Activated T-cell treated with anti-CD3 and anti-CD28 coated beads for 1 hour (primary cell): ENCODE measurements at places on chromosomes 5 and 9.

DNA sequence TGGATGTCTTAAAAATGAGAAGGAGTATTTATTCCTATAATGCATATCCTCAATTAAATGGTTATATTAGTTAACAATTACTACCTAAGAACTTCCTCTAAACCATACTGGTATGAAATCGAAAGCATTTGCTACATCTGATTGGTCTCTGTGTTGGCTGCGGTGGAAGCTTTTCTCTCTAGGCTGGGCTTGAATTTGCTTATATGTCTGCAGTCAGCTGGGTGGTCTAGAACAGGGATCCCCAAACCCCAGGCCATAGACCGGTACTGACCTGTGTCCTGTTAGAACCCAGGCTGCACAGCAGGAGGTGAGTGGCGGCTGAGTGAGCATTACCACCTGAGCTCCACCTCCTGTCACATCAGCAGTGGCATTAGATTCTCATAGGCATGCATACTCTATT, 112.3 kb downstream of the TLE4 start:
- DNase-seq: no peak

GRCh38 chr5:10272053-10272874, 22.2 kb downstream of the CCT5 start:
- no peak for DNase-seq

GRCh38 chr5:43773478-43773844, 170.5 kb downstream of the NNT start:
- DNase-seq: no peak

DNA sequence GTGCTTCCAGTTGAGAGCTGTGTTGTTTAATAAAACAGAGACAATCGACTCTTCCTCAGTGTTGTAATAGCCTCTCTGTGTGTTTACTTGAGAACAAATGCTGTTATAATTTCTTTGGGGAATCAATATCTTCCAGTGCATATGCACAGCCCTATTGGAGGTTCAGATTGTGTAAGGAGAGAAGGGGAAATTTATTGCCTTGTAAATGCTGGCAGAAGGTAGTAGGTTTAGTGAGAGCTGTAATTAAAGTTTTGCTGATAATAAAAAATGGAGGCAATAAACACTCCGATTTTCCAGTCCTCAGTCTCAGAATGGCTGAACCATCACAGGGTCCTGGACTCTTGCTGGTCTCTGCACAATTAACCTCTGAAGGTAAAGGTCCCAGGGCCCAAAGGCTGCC, 128.3 kb downstream of the C5orf15 start:
- no peak for DNase-seq

DNA sequence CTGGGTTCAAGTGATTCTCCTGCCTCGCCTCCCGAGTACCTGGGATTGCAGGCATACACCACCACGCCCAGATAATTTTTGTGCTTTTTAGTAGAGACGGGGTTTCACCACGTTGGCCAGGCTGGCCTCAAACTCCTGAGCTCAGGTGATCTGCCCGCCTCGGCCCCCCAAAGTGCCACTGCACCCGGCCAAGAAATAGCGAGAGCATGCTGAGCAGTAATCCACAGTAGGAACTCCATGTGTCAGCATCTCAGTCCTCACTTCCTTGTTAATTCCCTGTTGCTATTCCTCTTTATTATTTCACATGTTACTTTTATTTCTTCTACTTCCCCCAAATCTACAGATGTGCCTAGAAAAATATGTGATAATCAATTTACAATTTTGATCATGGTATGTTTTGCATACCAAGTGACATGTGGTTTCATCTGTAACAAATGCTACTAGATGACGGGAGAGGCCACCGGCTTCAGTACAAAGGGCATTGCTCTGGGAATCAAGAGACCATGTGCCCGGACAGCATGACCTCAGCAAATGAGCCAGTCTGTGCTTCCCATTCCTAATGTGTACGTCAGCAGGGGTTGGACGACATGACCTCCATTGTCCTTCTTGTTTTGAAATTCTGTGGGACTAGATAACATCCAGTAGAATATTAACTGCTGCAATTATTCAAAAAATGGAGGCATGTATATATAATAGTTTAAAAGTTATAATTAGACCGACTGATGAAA, 61.6 kb downstream of the FNBP1 start:
- DNase-seq: no peak

- DNase-seq: no peak
Observed at GRCh38 chr5:98605426-98605825, 168.0 kb upstream of the RGMB start.

GRCh38 chr5:178590924-178591423, 781 bp upstream of the COL23A1 start:
- no peak for DNase-seq

GRCh38 chr9:79572032-79572607, 355 bp downstream of the TLE4 start:
- no peak for DNase-seq

- DNase-seq: no peak
Observed at GRCh38 chr9:133274236-133275104, 531 bp downstream of the ABO start.

DNA sequence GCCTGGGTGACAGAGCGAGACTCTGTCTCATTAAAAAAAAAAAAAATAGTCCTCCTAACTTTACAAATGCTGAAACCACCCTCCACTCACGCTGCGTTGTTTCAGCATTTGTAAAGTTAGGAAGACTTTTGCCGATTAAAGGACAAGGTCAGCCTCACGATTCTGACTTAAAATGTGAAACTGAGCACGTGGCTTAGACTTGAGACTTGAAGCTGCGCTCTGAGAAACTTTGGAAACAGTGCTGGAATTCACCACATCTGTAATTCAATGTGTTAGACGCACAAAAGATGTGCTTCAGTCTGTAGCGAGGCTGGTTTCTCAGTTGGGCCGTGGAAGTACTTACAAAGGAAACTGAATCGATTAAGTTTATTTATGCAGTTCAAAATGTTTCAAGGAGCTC, 25.0 kb upstream of the LAMC3 start:
- DNase-seq: no peak

DNA sequence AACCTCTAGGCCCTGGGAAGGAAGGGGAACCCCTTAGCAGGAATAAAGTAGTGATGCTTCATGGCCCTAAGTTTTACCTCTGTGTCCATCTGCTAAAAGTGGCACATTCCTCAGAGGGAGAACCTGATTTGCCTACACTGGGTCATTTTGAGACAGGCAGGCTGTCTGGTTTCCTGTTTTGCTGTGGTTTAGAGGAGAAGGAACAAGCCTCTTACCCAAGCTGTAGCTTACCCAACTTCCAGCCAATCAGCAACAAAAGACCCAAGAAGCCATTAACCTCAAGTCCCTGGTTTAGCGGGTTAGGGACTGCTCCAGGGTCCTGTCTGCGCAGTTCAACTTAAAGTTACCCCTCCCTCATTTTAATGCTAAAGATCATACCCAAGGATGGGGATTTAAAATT, 411.0 kb downstream of the MAT2B start:
- no peak for DNase-seq

DNA sequence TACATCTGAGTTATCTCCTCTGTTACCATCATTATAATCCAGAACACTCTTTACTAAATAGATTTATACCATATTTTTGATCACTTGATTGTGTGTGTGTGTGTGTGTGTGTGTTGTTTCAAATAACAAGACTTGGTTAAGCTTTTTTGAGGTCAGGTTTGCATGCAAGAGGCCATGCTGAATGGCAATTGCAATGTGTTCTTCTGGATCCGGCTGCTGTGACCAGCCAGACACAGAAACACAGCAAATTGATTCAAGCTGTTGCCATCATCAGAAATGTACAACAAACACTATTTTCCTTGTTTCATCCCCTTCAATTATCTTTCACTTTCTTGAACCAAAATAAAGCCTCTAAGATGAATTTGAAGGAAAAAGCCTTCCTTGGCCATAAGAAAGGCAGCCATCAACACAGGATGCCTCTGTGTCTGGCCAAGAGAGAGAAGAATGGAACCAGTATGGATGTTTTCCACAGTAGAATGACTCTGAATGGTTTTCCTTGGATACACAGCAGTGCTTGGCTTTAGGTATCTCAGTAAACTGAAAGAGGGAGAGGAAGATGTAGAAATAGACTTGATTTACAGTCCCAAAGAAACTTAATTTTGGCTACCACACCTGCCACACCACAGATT, 53.9 kb downstream of the DPYSL3 start:
- DNase-seq: no peak

DNA sequence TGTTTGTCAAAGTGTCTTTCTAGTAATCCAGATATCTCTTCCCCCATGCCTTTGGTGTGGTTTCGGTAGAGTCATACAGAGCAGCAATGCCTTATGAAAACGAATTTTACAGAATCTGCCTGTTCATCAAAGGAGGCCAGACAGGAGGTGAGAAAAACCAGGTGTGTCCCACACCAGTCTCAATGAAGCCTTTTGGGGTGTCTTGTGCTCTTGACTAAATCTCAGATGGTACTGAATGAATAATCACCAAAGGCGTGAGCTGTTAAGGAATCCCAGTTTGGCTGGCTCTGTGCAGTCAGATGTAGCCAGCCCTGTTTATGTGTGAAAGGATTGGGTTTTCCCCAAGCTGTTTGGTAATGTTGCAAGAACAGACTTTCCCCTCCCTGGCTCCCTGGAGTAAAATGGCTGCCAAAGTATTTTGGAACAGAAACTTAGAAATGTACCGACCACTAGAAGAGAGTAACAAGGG, 70.8 kb upstream of the CDKN2B start:
- DNase-seq: no peak

DNA sequence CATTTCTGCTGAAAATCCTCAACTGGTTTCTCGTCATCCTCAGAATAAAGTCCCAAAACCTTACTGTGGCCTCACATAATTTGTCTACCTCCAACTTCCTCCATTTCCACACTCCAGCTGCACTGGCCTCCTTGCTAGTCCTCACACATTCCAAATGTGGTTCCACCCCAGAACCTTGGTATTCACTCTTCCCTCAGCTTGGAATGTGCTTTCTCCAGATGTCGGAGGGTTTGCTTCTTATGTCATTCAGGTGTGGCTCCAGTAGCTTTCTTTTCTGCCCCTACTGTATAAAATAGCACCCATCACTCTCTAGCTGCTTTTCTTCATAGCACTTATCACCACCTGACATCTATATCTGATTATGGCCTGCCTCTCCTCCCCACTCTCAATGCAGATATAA, 102.5 kb upstream of the IFNK start:
- no peak for DNase-seq

GRCh38 chr9:125997196-125997823, 250.1 kb downstream of the PBX3 start:
- no peak for DNase-seq

GRCh38 chr9:112484607-112485006, 2.0 kb upstream of the KIAA1958 start:
- no peak for DNase-seq

- DNase-seq: no peak
Observed at GRCh38 chr5:175113947-175114346, 330.0 kb downstream of the DRD1 start.

DNA sequence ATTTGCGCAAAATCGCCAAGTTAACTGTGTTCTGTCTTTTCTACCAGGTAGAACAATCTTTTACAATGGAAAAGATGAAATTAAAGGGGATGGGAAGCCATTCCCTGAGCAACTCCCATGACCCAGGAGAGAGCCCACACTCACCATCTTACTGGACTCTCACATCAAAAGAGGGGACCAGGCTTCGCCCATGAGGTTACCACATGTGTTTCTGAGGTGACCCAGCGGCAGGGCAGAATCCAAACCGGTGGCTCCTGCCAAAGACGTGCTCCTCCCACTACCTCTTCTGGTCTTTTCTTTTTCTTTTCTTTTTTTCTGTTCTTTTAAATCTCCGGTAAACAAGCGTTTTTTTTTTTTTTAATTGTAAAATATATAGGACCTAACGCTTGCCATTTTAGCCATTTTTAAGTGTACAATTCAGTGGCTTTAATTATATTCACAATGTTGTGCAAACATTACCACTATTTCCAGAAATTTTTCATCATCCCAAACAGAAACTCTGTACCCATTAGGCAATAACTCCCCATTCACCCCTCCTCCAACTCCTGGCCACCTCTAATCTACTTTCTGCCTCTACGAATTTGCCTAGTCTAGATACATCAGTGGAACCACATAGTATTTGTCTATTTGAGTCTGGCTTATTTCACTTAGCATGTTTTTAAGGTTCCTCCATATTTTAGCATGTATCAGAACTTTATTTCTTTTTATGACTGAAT, 19.3 kb downstream of the PTPN3 start:
- no peak for DNase-seq

DNA sequence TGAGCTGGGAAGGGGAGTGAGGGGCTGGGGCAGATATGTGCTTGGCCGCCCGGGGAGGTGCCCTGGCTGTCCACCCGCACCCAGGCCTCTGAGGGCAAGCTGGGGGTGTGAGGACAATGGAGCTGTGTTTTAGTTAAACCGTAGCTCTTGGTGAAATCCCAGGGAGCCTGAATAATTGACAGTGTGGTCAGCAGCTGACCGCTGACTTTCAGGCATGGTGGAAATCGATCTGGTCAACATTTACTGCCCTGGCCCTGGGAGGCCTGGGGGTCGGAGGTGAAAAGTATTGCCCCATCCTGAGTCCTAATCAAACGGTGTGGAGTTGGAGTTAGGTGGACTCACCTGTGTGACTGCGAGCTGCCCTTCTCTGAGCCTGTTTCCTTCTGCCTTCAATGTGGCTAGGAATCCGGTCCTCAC, 31.2 kb upstream of the CRB2 start:
- no peak for DNase-seq

GRCh38 chr5:3393122-3393919, 202.3 kb upstream of the IRX1 start:
- no peak for DNase-seq

- no peak for DNase-seq
Observed at GRCh38 chr9:34163434-34163833, 15.4 kb upstream of the UBAP1 start.

GRCh38 chr5:142644127-142644526, 41.8 kb downstream of the FGF1 start:
- no peak for DNase-seq

DNA sequence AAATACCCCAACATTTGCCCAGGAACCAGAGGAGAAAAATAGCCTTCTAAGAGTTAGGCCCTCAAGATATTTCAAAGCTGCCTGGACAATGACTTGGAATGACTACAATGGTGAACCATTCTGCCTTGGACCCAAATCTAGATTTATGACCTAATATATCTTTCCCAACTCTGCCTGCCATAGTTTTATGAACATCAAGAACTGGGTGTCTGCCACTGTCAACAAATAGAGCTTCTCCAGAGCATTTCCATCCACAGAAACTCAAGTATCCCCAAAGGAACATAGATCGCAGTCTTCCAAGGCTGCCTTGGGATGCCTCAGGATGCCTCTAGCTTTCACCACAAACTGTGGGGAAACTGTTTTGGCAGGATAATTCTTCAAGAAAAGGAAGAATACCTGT, 48.2 kb upstream of the NFIB start:
- DNase-seq: no peak

DNA sequence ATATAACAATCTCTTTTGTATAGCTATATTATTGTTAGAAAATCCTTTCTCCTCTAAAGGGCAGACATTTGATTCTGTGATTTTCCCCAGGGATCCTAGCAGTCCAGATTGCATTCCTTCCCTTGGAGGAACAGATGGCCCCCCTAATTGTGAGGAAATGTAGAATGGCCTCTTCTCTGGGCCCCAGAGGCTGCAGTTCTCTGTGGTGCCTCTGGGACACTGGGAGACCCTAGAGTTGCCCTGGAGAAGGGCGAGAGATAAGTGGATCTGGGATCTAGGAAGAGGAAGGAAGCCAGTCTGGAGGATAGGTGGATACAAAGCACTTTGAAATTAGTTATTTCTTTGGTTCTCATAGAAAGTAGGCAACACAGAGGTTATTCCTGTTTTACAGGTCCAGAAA, 1.9 kb upstream of the HINT2 start:
- no peak for DNase-seq
